ENCODE measurements at places on chromosomes 4 and X.

DNA sequence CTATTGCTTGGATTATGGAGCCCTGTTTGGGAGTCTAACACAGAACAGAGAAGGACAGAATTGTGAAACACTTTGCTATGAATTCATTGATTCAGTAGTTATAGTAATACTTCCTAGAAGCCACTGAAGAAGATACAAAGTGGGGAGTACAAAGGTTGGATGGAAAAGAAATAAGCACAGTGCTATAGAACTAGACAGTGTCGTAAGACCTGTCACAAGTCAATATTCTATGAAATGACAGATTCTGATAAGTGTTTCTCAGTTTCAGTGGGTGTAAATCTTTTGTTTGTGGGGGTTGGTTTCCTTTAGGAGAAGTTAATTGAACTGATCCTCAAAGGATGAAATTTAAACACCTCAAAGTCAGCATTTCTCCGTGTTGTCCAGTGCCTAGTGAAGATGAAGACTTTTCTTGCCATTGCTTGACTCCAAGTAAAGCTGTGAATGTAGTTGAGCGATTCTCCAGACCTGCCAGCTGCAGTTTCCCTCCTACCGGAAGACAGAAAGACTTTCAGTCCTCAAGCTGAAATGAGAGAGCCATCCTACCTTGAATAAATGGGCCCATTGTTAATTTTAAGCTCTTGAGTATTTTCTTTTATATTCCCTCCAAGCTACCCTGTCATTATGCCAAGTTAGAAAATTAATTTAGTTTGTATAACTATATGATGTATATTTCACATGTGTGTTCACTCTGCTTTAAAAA is 7.9 kb downstream of the PDLIM5 start:
- no peak for DNase-seq

GRCh38 chr4:27429364-27429871 is 568.8 kb downstream of the STIM2 start:
- no peak for DNase-seq

- no peak for DNase-seq
These were observed 80.0 kb upstream of the CLCN4 start for GRCh38 chrX:10076765-10077164.

DNA sequence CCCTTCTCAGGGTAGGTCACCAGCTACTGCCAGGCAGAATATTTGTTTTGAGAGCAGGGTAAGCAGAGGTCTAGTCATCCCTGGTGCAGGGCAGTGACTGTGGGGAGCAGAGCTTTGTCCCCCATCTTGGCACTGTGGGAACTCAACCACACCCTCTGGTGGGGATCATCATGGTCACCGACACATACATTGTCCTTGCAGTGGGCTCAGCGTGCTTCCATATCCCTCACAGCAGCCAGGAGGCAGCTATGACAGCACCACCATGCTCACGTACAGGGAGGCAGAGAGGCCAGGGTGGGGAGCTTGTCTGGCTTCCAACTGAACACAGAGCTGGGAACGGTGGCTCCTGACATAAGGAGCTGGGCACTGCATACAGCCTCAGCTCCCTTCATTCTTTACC is 102.3 kb downstream of the ENPP6 start:
- no peak for DNase-seq

DNA sequence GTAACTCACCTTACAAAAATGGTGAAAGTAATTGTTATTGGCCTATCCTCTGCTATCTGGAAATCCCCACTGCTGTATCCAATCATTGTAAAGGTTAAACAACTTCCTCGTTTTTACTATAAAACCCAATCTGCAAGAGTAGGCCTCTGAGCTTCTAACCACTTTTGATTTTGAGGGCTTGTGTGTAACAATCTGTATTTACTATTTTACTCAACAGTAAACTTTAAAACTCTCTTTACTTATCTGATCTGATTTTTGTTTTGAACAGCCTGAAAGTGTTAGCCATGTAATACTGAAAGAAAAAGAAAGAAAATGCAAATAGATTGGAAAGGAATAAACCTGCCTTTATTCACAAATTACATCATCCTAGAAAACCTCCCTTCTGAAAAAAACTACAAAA is 63.1 kb downstream of the SLC10A7 start:
- no peak for DNase-seq

DNA sequence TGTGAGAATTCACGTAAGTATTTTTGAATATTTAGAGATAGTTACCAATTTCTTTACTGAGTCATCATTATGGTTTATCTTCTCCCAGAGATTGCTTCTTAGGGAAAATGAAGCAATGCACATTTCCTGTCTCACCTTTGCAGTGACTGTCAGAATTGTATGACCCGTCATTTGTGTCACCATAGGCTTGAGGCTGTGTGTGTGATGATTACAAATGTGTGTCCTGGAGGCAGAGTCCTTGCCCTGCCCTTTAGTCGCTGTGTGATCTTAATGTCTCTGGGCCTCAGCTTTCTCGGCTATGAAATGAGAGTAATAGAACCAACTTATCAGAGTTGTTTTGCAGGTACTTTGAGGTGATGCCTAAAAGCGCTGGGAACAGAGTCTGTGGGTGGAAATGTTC is 13.9 kb downstream of the HCCS start:
- DNase-seq: no peak

DNA sequence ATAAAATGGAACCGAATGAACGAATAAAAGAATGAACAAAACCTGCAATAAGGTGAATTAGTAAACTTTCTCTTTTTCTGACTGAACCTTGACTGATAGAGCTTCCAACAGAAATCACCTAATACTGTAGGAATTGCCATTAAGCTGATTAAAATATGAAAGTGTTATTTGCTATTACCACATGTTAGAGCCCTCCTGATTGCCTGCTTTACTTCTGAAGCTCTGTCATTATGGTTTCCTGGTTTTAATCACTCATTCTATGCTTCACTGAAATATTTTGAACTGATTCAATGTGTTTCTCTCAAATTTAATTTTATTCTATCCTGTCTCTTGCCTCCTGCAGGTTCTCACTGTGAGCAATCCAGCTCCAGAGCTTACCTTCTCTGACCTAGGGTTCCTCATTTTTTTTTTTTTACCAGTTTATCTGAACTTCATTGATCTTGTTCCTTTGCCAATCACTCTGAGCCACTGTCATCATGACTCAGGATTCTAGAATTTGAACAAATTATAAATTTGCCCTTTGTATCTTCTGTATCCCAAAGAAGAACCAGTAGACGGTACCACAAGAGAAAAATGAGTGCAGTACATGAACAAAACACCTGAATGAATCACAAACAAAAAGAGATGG is 48.1 kb upstream of the UGT2B15 start:
- no peak for DNase-seq

- DNase-seq: no peak
These were observed 509.7 kb downstream of the INPP4B start for GRCh38 chr4:142336251-142336934.

- DNase-seq: peak; percentile 19
These were observed 292.8 kb upstream of the BOD1L1 start for GRCh38 chr4:13920111-13920875.

DNA sequence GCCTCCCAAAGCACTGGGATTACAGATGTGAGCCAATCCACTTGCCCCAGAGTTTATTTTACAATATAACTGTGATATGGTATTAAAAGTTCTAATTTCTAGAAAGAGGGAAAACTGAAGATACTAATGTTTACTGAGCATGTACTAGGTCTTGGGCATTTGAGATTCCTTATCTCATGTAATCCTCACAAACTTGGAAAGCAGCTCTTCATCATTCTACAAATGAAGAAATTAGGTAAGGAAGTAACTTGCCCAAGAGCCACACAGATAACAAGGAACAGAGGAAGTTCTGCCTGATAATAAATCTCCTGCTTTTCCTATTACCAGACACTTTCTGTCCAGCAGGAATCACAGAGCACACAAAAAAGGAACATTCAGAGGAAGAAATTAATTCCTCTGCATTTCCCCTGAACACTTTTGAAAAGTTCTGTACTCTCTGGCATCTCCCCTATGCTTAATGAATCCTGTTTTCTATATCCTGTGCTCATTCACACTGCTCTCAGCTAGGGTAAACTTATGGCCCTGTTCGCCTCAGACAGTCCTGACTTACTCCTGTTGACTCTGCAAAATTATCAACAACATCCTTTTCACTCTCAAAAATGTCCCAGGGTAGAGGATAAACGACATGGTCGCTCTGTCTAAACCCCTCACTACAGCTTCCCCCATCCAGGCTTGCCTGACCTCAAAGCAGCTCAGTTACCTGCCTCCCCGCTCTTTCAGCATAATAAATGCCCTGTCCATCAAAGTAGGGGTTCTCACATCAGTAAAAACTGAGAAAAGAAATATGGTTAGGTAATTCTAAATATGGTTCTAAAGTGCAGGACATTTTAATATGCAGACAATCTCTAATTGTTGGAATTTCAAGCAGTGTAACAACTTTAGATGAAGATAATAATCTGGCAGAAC is 13.6 kb downstream of the SH3RF1 start:
- peak; percentile 34 for DNase-seq

GRCh38 chr4:680551-680927 is 6.2 kb downstream of the MYL5 start:
- no peak for DNase-seq

GRCh38 chr4:173317004-173317403 is 17.2 kb downstream of the HMGB2 start:
- DNase-seq: peak; percentile 26

Measured in cardiac muscle cell (in vitro differentiated cells and primary cell).